ENCODE measurements at places on chromosomes 1 and 21.

DNA sequence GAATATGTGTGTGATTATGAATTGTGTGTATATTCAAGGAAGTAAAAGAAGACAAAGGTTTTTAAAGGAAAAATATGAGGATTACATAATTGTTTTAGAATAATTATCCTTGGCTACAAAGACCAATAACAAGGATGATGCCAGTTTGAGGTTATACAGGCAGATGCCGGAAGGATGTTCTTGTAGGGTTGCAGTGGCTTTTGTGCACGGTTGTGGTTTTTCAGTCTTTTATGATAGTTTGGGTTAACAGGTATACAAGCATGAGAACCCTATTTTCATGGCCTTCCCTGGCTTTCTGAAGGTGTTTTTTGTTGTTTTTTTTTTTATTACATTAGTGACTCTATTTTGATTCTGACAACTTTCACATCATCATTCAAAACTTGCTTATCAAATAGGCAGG is 4.9 kb downstream of the CR2 start:
- no peak for DNase-seq

DNA sequence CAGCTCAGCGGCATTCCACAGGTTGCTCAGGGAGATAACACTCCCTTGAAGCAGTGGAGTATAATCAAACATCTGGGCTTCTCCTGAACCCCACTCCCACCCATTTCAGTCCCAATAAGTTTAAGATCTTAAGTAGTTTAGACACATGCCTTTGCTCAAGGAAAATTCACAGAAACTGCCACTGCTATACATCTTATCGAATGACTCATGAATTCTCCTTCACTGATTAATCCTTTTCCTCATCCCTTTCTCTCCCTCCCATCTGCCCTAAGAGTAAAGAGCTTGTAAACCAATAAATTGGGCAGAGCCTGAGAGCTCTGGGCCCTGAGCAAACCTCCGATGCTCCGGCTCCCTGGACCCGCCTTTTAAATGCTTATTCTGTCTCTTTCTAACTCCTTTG is 10.2 kb downstream of the VN1R5 start:
- DNase-seq, result no peak

- no peak for DNase-seq
These were observed 68.5 kb downstream of the BACE2 start for GRCh38 chr21:41236352-41236973.

- no peak for DNase-seq
These were observed 486.1 kb upstream of the LRRC7 start for GRCh38 chr1:69081668-69082067.

DNA sequence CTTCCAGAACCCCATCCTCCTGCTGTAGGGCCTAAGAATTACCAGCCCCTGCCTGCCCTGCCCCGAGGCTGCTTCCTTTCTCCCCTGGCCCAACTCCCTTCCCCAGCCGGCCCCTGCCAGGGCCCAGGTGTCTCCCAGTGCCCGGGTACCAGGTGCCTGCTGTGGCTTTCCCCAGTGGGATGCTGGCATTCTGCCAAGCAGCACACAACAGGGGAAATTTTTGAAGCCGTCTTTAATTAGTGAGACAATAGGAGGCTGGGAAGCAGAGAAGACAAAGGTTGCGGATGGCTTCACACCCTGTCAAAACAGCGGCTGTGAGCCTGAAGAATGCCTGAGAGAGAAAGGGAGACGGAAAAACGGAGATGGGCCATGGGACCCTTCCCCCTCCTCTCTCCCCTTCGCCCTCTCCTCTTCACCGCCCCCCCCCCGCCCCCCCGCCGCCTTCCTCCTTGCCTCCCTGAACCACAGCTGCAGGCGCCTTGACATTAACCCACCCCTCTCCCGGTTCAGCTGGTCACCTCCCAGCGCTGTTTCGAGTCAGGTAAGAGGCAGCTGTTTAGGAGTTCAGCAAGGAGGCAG is 33.6 kb downstream of the LRRN2 start:
- DNase-seq, result no peak

GRCh38 chr21:43034826-43035225 is 40.8 kb downstream of the CBS start:
- no peak for DNase-seq

DNA sequence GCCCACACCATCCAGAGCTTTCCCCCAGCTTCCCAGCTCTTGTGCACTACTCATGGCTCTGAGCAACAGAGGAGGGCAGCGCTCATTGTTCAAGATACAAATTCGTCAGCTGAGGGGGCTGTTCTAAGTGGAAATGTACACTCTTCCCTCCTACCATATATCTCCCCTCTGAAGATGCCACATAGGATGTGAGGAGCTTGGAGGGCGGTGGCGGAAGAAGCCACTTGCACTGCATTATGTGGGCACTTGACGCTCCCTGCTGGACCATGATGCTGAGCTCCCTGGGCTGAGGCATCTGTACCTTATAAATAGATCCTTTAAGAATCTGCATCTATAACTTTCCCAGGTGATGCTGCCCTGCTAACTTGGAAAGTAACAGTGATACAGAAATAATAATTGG is 477.6 kb upstream of the DEPDC1 start:
- no peak for DNase-seq

GRCh38 chr1:116881879-116882520 is 27.7 kb upstream of the PTGFRN start:
- DNase-seq, result no peak

- DNase-seq, result no peak
These were observed 126.5 kb downstream of the NPHP4 start for GRCh38 chr1:5865774-5866173.

GRCh38 chr1:102732927-102733326 is 375.4 kb downstream of the COL11A1 start:
- no peak for DNase-seq

- no peak for DNase-seq
These were observed 7.2 kb upstream of the BCL10 start for GRCh38 chr1:85283475-85284199.

- DNase-seq, result no peak
These were observed 2.5 kb upstream of the MAST2 start for GRCh38 chr1:45800899-45801298.

- DNase-seq, result no peak
These were observed 24.9 kb downstream of the KCNQ4 start for GRCh38 chr1:40808444-40808843.

- DNase-seq, result no peak
These were observed 569.6 kb upstream of the ADGRL2 start for GRCh38 chr1:81230983-81231728.

GRCh38 chr21:46082963-46083790 is 14.7 kb upstream of the COL6A2 start:
- DNase-seq, result no peak

GRCh38 chr1:150493175-150493574 is 6.0 kb downstream of the TARS2 start:
- no peak for DNase-seq

- peak; percentile 59 for DNase-seq
These were observed 5.9 kb downstream of the MAP7D1 start for GRCh38 chr1:36161641-36162531.

GRCh38 chr1:6211731-6212130 is 5.8 kb downstream of the RNF207 start:
- no peak for DNase-seq

DNA sequence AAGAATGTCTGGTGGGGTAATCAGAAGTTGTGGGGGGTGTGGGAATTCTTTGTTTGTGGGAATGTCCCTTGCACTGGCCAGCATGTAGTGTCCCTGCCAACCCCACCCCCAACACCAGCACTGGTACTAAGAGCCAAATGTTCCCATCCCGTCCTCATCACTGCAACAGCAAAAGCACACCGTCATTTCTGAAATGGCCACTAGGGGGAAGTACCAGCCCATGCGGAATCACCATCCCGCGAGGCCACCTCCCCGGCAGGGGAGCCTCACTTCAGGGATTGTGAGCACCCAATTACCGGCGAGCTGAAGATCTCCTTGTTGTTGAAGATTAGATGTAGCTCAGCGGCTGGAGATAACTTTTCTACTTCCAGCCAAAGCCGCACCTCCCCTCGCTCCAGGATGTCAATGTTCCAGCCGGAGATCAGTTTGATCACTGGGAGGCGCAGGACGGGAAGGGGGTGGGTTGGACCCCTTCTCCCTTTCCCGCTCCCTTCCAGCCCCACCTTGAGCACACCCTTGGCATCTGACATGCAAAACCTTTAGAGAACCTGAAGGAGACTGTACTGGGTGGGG is 41.0 kb downstream of the MYOM3 start:
- DNase-seq, result peak; percentile 57

- DNase-seq, result no peak
These were observed 25.7 kb downstream of the CRYAA start for GRCh38 chr21:43194303-43195120.

GRCh38 chr1:98437011-98437410 is 224.5 kb upstream of the SNX7 start:
- DNase-seq, result no peak

GRCh38 chr1:61395146-61395800 is 312.9 kb downstream of the NFIA start:
- DNase-seq, result no peak

- DNase-seq, result no peak
These were observed 540.6 kb downstream of the NPHP4 start for GRCh38 chr1:5451671-5452070.

GRCh38 chr1:185044387-185044786 is 971 bp upstream of the RNF2 start:
- peak; percentile 55 for DNase-seq

GRCh38 chr1:80629304-80629837 is 1171.4 kb upstream of the ADGRL2 start:
- DNase-seq, result no peak

- DNase-seq, result peak; percentile 17
These were observed 28.6 kb downstream of the LGR6 start for GRCh38 chr1:202221911-202222909.

DNA sequence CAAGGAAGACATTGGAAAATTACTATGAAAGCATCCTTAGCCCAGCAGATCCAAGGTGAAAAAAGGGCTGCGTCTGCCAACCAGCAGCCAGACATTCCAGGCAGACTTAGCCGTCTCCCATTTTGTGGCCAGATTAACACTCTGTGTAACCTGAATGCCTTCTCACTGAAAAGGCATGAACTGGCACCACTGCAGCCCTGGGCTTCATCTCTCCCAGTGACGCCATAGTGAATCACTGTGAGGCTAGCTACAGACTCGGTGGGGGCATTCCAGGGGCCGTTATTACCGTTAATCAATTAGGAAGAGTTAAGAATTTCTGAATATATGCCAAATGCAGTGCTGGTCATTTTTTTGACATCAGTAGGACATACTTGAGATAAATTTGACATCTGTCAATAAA is 627.4 kb downstream of the LMO4 start:
- peak; percentile 15 for DNase-seq

DNA sequence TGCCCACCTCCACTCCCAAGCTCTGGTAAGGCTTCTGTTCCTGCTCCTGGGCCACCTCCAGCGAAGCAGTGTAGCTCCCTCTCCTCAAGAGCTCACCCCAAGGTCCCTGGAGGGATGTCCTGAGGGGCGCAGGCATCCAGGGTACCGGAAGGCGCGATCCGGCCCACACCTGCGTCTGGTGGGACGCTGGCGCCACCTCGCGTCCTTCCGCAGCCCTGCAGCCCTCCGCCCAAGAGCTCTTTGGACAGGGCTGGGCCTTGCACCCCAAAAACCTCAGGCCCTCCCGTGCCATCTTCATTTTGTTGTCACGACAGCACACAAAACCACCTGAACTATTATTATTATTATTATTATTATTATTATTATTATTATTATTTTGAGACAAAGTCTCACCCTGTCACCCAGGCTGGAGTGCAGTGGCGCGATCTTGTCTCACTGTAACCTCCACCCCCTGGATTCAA is 49.2 kb upstream of the PAX7 start:
- DNase-seq, result no peak

DNA sequence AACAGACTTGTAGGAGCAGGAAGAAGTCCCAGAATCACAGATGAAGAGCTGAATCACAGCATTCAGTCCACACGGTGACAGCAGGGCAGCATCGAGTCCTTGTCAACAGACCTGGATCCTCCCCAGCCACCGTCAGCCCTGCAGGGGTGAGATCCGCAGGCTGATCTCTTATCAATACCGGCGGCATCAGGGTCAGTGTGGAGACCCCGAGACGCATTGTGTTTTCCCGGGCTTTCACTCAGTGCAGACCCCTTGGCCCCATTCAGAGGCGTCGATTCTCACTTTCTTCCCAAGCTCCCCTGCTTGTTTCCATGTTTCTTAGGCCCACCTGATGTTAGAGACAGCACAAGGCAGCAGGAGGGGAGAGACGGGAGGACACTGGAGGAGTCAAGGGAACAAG is 609.6 kb downstream of the PTPRU start:
- DNase-seq, result no peak

- DNase-seq, result peak; percentile 56
These were observed 3.1 kb downstream of the LAMB3 start for GRCh38 chr1:209648931-209649776.
